ENCODE measurements at places on chromosomes 2 and 18. TPM values are rescaled to one million over a fixed set of nuclear protein-coding genes. Genes with fewer than 3 reads are reported as not detected.

LRRC30 gene
- not detected for total RNA-seq

STK17B gene
- total RNA-seq: 86.0 TPM

NCKAP1 gene
- total RNA-seq: 211 TPM

TMEM178A gene
- total RNA-seq: 0.86 TPM

RAB31 gene
- 55.3 TPM for total RNA-seq

GRB14 gene
- total RNA-seq: 10.4 TPM

DSC2 gene
- total RNA-seq: 0.07 TPM

RAD51AP2 gene
- not detected for total RNA-seq

CD207 gene
- total RNA-seq: not detected

LHCGR gene
- total RNA-seq: not detected
